Activated CD4-positive, CD25-positive, alpha-beta regulatory T cell treated with anti-CD3 and anti-CD28 coated beads, Interleukin-2, amount 50 U/mL, for 16 hours (primary cell): ENCODE measurements at places on chromosomes 2 and 18.

GRCh38 chr2:205765151-205765550, 82.8 kb downstream of the NRP2 start:
- DNase-seq: no peak

DNA sequence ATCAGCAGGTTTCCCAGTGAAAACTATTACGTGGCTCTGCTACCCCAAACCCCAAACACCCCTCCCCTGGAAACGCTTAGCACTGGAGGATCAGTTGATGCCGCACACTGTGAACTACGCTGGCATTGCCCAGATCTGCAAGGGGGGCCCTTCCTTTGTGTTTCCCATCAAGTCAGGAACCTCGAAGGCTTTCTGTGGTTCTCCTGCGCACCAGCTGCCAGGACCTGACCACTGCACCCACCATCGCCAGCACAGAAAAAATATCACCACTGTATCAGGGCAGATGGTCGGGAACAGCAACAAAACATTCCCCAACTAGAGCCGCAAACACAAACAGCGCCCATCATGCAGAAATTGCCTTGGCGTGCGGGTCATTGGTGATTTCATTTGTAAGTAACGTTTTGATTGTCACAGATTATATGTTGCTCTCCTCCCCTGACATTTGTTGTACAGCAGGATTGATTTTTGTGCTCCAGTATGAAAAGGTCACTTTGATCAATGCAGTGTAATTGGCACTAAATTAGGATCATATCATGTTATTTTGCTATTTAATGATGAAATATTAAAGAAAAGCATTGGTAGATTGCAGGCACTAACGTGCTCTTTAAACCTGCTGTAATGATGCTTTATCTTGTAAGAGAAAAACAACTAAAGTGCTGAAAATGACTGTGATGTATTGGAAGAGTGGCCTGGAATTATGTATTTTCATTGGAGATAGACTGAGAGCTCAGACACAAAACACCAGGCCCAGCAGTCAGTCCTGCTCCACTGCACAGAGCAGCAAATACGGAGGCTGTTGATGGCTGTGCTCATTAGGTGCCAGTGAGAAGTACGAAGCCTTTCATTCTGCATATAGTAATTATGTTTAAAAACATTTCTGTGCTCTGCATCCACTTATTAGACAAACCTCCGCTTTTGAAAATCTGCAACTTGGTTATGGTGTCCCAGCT, 833.2 kb upstream of the SALL3 start:
- no peak for DNase-seq

GRCh38 chr2:205785507-205786260, 103.4 kb downstream of the NRP2 start:
- DNase-seq: no peak

DNA sequence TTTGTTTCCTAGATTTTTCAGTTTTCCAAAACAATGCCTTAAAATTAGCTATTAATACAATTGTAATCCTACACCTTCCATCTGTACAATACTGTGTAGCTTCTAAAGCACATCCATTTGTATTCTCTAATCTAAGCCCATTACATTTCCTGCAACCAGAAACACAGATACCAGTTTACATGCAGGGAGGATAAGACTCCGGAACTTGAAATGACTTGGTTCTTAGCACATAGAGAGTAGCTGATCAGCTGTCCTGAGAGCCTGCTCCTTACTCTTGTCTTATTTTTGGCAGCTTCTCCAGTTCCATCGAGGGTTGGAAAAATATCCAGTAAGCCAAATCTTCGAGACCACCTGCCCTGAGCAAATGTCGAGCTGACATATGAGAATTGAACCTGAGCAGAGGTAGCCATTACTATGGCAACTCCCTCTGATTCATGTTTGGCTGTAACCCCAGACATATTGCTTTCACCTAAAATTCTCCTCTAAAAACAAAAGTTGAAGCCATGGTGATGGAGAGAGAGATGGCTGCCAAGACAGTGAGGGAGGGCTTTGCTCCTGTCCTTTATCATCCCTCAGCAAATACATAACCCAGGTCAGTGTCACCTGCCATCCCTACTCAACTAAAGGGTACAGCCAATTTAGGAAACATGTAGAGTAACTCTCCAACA, 542.8 kb downstream of the IRS1 start:
- no peak for DNase-seq

DNA sequence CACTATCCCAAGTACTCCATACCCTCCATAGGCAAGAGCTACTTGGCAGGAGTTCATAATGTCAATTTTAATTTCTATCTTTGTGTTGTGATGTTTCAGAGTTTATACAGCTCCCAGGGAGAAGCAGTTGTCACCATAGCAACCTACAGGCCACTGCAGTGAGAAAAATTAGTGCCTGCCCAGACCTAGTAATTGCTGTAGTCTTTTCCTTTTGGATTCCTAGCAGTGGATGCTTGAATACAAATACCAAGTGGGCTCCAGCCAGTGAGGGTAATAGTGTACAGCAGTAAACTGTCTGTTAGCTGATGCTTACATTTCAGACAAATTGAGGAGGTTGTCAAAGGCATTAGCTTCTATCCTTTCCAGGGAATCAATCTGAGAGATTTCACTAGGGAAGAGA, 26.7 kb downstream of the LHCGR start:
- no peak for DNase-seq

DNA sequence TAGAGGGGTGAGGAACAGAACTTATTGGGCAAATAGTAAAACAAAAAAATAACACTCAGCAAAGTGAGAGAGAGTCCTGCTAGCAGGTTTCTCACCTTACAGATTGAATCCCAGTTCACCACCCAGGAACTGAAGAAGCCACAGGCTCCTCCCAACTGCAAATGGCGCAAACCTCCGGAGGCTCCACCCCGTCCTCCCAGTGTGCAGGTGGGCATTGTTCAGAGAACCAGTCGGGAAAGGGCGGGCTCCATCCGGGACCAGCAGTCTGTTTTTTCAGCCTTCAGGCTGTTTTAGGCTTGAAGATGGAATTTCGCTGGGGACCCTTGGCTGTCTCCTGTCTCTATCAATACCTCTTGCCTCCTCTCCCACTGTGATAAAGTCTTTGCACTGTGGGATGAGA, 317.5 kb downstream of the PARD3B start:
- DNase-seq: no peak

DNA sequence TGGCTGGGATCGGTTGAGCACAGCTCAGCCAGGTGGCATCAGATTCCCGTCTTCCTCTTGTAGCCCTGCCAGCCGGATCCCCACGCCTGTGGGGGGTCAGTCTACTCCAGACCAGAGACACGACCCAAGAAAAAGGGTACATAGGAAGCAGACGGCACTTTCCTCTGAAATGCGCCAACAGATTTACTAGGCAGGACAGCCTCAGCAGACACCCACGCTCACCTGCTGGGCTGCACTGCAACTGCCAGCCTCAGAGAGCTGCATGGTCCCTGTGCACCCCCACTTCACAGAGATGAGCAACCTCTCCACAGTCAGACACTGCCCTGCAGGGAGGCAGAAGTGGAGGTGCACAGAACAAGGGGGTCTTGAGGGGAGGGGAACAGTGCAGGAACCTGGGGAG, 75.7 kb upstream of the OTOS start:
- DNase-seq: no peak
